Pericardium fibroblast (primary cell): ENCODE measurements at places on chromosomes 12 and 14. TPM values are rescaled to one million over a fixed set of nuclear protein-coding genes. Genes with fewer than 3 reads are reported as not detected.

Gene A2M
- 14.6 and 19.0 TPM in 2 replicates for total RNA-seq

Gene DNAI7
- total RNA-seq: not detected in 2 replicates

Gene KLRC1
- total RNA-seq: not detected in 2 replicates

Gene CMA1
- total RNA-seq: not detected in 2 replicates
